ENCODE measurements at places on chromosomes 5 and 9. TPM values are rescaled to one million over a fixed set of nuclear protein-coding genes. Genes with fewer than 3 reads are reported as not detected.

LCN1 gene
- not detected for total RNA-seq

HSPB3 gene
- total RNA-seq: not detected

CCIN gene
- 2.0 TPM for total RNA-seq

DNA sequence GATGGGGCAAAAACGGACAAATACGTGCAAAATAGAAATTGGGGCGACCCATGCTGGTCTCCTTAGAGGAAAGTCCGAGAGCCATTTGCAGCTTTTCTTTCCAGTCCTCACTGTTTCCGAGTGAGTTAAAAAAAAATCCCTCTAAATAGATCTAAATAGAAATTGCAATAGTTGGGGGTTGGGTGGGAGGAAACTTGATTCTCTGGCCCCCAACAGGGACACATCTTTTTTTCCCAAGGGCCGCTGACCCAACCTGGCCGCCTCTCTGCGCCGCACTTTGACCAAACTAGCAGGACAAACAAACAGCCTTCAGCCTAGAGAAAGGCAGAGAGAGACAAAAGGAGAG, 2.8 kb upstream of the NKX2-5 start:
- H3K4me3 ChIP-seq: no peak overlapping the region
- H3K27ac ChIP-seq: no peak overlapping the region
- no peaks in the 10 kb centered on the region for H3K36me3 ChIP-seq
- H3K27me3 ChIP-seq: peaks cover 60% of the 10 kb centered on the region
- DNase-seq: no peak

GRCh38 chr9:94800424-94801117, 74.1 kb downstream of the AOPEP start:
- no peak for DNase-seq
- no peaks in the 10 kb centered on the region for H3K4me1 ChIP-seq
- H3K36me3 ChIP-seq: peaks cover 2% of the 10 kb centered on the region
- H3K4me3 ChIP-seq: no peak overlapping the region

DNA sequence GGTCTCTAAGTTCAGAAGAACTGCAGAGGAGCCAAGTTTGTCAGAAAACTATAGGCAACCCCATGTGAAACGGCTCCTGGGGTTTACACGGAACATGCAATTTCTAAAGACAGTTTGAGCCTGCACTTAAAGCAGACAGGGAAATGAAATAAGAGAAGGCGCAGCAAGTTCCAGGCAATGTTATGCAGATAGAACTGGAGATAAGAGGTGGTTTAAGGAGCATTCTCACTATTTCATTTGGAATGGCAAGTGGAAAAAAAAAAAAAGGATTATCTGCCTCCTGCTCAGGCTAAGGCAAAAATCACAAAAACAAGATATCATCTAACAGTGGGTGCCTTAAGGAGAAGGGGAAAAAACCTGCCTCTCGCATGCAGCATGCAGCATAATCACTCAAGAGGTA, 2252.4 kb downstream of the MAT2B start:
- H3K27me3 ChIP-seq: no peaks in the 10 kb centered on the region
- H3K36me3 ChIP-seq: no peaks in the 10 kb centered on the region
- H3K27ac ChIP-seq: no peak overlapping the region
- H3K4me1 ChIP-seq: no peaks in the 10 kb centered on the region

- H3K36me3 ChIP-seq: no peaks in the 10 kb centered on the region
- DNase-seq: no peak
- H3K4me1 ChIP-seq: no peaks in the 10 kb centered on the region
- H3K4me3 ChIP-seq: no peak overlapping the region
- H3K27ac ChIP-seq: no peak overlapping the region
Measured at GRCh38 chr5:45162974-45163373, 354.2 kb downstream of the MRPS30 start.

DNA sequence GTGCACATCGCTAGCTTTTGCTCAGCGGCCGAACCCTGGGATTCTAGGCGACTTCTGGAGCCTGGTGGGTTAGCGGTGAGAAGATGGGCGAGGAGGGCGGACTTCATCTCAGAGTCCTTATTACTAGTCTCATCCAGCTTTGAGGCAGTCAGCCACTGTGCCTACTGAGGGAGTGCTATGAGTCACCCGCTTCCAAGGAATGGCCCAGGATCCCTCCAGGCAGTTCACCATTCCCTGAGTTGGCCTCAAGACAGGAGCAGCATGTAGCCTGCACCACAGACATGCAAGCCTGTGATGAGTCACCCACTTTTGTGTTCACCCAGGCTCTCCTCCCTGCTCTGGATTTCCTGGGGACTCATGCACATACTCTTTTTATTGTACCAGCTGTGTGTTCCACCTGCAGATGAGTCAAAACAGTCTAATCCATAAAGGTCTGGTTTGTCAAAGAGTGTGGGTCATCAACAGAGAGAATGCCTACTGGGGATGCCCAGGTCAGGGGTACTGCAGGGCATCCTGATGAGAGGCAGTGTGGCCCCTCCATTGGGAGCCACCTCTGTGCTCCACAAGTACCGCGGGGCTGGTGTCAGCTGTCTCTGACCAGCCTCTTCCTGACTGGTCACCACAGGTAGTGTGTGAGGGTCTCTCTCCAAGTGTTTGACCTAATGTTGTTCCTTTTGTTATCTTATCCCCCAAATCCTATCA, 20.2 kb downstream of the SLC22A5 start:
- no peak overlapping the region for H3K27ac ChIP-seq
- no peak overlapping the region for H3K4me3 ChIP-seq
- no peak for DNase-seq

Data from natural killer cell (primary cell).